ENCODE measurements at places on chromosomes 4 and X.

DNA sequence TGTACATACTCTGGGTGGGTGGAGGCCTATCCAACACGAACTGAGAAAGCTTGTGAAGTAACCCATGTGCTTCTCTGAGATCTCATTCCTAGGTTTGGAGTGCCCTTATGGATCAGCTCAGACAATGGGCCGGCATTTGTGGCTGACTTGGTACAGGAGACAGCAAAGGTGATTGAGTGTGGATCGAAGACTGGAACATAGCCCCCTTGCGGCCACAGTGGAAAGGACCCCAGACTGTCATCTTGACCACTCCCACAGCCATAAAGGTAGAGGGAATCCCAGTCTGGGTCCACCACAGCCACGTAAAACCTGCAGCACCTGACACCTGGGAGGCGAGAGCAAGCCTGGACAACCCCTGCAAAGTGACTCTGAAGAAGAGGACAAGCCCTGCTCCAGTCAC, 598.0 kb upstream of the AADAT start:
- DNase-seq = no peak

- DNase-seq = no peak
Measured at GRCh38 chr4:108861334-108861733, 98.5 kb upstream of the ETNPPL start.

- DNase-seq = no peak
Measured at GRCh38 chrX:3252744-3253143, 93.7 kb downstream of the MXRA5 start.

- no peak for DNase-seq
Measured at GRCh38 chr4:115054836-115055235, 58.6 kb downstream of the NDST4 start.

- no peak for DNase-seq
Measured at GRCh38 chrX:148593146-148593545, 92.7 kb downstream of the AFF2 start.

DNA sequence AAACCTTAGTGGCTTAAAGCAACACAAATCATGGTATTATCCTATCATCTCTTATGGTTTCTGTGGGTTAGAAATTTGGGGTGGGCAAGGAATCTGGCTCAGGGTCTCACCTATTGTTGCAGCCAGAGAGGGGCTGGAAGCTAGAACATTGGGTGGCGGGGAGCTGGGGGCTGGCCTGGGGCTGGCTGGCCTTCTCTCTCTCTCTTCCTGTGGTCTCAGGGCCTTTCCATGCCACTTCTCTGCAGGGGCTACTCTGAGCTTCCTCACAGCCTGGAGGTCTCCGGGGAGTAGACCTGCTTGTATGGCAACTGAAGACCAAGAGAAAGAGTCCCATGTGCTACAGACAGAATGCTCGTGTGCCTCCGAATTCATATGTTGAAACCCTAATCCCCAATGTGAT, 10.7 kb upstream of the XPNPEP2 start:
- no peak for DNase-seq

DNA sequence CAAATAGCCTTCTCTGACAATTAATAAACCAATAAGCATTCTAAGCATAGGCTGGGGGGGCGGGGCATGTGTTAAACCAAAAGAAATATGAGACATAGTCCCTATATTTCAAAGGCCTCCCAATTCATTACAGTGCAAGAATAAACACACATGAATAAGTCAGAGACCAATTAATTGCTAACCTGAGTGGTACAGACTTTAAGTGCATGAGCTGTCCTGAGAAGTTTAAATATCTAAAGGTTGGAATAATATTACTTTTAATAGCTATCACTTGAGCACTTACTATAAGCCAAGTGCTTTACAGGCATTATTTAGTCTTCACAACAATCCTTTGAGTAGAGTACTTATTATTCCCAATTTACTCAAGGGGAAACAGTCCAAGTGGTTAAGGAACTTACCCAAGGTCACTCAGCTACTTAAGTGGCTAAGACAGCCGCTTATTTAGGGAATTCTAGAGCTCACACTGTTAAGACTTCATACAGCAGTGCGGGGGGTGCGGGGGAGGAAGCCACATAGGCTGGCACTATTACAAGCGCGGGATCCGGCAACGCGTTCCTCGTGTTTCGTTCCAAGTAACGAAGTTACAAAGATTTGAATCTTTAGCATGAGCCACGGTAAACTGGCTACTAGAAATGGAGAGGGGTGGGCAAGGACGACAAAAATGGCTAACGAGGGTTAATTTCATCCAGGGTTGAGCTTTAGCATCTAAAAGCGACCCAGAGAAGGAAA, 1.4 kb downstream of the THOC2 start:
- DNase-seq = peak; percentile 8

- DNase-seq = no peak
Measured at GRCh38 chrX:74525116-74525515, 89.3 kb downstream of the RLIM start.

- DNase-seq = no peak
Measured at GRCh38 chr4:119638359-119638758, 9.8 kb upstream of the PDE5A start.

DNA sequence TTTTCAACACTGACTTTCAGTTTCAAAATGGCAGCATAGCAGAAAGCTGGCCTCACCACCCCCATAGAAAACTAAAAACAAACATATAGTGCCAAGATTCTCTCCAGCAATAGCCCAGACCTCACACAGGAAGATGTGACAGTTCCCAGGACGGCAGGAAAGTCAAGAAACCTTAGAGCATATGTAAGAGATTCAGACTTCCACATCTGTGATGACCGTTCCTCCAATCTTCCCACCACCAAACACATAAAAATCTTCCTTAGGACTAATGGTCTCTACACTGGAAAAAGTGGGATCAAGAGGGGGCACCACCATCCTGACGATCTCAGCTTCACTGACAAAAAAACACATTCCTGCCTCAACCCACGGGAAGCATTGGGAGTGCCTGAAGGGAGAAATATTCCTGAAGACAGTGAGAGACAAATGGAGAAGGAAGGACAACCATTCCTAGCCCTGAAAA, 134.1 kb upstream of the CPXCR1 start:
- DNase-seq = no peak

GRCh38 chr4:47462799-47463234, 685 bp downstream of the COMMD8 start:
- DNase-seq = no peak

GRCh38 chrX:78710171-78710570, 37.3 kb upstream of the LPAR4 start:
- DNase-seq = no peak

DNA sequence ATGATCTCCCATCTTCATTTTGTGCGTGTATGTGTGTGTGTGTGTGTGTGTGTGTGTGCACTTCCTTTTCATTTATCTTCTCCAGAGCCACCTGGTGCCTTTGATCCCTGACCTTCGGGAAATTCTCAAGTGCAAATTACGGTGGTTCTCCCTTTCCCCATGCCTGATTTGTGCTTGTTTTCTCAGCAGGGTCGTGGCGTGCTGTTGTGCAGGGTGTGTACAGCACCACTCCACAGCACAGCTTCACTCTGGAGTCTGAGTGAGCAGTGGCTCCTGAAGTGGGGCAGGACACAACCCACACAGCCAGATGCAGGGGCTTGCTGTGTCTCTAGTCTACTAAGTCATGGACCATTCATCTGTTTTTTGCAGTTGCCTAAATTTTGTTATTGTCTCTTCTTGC, 114.2 kb upstream of the TBC1D9 start:
- DNase-seq = no peak

- DNase-seq = no peak
Measured at GRCh38 chr4:55175779-55176231, 50.4 kb upstream of the KDR start.

DNA sequence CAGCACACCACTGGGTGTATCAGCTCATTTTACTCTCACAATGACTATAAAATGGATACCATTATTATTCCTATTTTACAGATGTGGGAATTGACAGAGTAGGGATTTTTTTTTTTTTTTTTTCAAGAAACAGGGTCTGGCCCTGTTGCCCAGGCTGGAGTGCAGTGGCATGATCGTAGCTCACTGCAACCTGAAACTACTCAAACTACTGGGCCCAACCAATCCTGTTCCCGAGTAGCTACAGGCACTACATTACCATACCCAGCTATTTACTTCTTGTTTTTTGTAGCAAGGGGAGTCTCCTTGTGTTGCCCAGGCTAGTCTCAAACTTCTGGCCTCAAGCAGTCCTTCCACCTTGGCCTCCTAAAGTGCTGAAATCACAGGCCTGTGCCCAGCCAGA, 95.2 kb downstream of the LARP7 start:
- no peak for DNase-seq

DNA sequence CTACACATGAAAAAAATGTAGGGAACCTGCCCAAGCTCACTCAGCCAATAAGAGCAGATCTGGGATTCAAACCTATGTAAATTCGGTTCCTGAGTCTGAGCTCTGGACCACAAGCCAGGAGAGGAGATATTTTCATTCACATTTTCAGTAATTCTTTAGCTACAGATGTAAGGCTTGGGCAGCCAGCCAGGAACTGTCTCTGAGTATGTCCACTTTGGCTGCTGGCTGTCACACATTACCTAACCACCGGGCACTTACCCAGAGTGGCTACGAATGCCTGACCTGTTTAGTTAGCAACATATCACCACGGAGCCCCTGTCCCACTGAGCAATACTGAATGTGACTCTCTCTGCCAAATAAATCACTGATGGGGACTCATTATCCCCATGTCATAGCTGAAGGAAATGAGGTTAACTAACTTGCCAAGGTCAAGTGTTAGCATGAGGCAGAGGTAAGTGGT, 15.3 kb downstream of the USP46 start:
- DNase-seq = no peak

DNA sequence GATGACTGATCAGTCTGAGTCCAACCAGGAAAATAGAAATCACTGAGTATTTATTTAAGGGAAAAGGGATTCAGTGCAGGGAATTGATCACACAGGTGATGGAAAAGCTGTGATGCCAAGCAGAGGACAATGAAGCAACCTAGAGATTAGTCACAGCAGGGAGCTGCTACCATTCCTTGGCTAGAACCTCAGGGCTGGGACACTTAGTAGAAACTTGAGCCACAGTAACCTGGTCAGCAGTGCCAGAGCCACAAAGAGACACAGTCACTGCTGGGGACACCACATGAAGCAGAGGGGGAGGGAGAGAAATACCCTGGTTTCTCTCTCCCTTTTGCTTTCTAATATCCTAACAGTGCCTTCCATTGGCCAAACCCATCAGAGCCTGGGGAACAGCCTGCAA, 38.7 kb downstream of the RTL9 start:
- DNase-seq = no peak

- no peak for DNase-seq
Measured at GRCh38 chrX:97045470-97045869, 161.8 kb downstream of the RPA4 start.

DNA sequence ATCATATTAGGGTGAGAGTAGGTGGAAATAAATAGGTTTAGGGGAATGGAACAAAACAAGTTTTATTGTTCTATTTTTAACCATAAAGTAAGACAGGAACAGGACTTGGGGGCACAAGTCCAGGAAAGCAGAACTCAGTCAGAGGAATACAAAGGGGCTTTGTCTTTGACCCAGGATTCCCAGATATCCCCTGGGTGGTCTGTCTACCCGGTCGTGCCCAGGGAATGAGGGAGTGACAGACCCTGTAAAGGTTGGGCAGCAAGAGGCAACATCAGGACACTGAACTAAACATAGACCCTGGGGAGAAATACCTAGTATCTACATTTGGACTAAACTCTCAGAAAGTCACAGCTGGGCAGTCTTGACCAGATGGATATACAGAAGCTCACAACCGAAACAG, 50.6 kb downstream of the PTCHD1 start:
- no peak for DNase-seq

DNA sequence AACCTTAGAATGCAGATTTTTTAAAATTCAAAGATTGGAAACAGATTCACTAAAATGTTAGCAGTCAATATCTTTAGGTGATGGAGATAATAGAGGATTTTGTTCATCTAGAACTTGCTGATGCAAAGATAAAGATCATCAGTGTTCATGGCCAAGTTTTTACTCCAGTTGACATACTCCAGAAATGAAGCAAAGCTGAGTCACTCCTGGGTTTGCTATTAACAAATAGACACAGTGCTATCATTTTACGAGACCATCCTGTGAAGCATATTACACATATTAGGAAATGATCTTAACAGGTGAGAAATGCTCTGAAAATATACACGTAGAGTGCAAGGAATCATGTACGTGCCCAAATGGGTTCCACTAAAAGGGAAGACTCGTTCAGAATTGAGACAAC, 170.6 kb upstream of the FAM9B start:
- no peak for DNase-seq

GRCh38 chr4:67929426-67929825, 33.9 kb downstream of the TMPRSS11A start:
- no peak for DNase-seq

DNA sequence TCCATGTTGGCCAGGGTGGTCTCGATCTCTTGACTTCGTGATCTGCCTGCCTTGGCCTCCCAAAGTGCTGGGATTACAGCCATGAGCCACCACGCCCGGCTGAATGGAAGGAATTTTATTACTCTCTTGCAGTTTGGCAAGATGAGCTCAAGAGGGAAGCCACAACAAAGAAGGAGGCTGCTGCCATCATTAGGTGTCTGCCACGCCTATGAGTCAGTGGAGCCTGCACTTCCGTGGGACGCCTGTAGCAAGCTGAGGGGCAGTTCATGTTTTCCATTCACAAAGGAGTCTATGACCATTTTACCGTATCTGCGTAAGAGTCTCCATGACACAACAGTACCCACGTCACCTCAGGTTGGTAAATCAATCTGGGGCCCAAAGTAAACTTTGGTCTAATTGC, 51.2 kb upstream of the CHRNA9 start:
- no peak for DNase-seq

GRCh38 chrX:154094833-154095232, 2.7 kb downstream of the MECP2 start:
- no peak for DNase-seq

GRCh38 chr4:121829511-121829910, 5.8 kb upstream of the CCNA2 start:
- no peak for DNase-seq

DNA sequence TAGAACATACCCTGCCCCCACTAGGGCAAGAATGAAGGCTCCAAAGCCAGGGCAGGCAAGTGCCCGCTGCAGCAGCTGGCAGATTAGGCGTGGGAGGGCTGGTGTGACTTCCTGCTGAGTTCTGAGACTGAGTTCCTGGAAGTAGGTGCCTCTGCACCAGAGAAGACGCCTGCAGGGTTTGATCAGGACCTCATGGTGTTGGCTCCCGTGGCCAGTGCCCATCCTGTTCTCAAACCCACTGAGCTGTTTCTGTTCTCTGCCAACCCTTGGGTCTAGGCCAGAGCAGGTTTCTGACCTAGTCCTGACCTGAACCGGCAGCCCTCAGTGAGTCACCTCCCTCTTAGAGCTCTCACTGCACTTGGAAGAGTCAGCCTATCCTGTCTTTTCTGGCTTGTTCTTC, 220.7 kb downstream of the HS6ST2 start:
- no peak for DNase-seq

DNA sequence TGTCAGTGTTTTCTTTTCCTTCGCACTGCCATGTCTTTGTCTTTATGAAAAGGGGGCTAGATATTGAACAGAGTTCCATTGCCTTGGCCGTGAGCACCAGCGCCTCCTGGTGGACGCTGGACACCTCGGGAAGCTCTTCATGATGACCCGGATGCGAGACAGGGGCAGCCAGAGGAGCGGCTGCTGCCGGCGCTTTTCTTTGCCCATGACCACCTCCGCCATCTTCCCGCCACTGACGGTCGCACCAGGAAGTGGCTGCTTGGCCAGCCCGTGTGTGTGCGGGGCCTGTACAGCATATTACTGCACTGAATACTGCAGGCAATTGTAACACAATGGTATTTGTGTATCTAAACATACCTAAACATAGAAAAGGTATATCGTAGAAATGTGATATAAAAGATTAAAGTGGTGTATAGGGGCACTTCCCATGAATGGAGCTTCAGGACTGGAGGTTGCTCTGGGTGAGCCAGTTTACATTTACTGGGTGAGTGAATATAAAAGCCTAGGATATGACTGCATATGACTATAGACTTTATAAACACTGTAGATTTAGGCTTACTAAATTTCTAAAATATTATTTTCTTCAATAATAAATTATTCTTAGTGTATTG, 15.8 kb upstream of the GRIA2 start:
- no peak for DNase-seq

Measured in putamen (tissue), 1 donor.